ENCODE measurements at places on chromosomes 11 and 22.

DNA sequence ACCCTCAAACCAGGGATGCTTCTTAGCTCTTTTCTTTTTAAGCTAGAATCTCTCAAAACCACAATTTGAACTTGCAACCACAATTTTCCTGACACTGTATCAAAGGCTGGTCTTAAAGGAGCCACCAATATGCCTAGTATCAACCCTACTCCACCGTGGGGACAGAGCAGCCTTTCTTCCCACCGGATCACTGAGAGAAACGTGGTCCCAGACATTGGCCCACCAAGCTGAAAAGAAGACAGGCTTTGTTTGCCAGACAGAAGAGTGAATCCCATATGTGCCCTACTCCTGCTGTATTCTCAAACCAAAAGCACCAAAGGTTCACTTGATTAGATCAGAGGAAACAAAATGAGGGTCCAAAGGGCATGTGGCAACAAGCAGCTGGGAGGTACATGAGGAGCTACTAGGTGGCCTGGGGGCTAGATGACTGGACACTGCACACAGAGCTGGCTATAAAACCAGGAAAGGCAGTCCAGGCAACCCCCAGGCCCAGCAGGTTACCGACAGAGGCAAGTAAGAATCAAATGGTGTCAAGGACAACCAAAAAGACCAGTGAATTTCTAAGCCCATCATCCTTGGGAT lies 3.6 kb upstream of the VWCE start:
- DNase-seq, result no peak

- DNase-seq, result no peak
These were observed 116.6 kb downstream of the TBC1D22A start for GRCh38 chr22:46879083-46879482.

DNA sequence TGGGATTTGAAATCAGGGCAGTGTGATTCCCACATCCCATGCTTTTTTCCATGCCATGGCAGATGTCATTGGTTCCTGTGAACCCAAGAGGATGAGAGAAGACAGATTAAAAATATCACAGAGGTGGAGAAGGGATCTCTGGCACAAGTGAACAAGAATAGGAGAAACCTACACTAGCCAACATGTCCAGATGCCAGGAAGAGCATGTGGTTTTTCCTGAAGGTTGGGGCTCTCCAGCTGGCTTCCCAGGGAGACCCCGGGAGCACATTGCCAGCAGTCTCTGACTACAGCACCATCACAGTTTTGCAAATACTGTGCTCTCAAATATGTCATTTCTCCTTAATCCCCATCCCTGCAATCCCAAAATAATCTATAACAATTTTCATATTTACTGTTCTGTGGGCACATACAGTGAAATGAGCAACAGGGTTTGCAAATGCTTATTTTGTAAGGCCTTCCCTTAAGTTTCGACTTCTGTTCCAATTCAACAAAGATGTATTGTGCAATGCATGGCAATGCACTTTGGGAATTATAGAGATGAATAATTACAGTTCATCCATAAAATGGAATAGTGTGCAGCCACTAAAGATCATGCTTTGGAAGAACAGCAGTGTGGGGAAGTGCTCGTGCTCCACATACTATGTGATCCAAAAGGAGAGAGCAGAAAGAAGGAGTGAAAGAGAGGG lies 4.8 kb downstream of the ANKK1 start:
- DNase-seq, result no peak

DNA sequence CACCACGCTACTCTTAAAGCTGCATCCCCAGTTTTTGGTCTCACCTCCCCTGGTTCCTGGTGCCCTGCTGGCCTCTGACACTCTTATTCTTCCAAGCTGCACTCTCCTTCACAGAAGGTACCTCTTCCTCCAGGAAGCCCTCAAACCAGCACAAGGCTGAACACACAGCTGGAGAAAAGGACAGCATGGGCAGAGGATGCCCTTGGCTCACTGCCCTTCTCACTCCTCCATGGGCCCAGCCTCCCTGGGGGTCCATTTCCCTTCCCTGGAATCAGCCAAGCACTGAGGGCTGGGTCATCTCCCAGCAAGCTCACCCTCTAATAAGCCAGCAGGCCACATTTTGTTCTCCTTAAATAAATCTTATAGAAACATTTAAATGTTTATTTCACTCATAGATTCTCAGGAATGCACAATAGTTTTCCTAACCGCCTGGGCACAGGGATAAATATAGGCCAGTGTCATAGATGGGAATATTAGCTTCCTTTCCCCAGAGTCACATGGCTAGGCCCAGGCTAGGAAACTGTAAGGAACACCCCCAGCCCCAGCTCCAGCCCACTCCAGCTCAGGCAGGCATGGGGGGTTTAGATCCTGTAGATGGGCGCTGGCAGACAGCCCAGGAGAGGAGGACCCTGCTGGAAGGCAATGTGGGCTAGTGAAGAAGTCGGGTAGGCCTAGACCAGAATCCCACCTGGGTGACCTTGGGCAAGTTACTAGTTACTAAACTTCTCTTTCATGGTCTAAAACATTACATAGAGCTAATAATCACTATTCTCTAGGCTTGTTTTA lies 51.5 kb downstream of the IRAG1 start:
- DNase-seq, result no peak

DNA sequence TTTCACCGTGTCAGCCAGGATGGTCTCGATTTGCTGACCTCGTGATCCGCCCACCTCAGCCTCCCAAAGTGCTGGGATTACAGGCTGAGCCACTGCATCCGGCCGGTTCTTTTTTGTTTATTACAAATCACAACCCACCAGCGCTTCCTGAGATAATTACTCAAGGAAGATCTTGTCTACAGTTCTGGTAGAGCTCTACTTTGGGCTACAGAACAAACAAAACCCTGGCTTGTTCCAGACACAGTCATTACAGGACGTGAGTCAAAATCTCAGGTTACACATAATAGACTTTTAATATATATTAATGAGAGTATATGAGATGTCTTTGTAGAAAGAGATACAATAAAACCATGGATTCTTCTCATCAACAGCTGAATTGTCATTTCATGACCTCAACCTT lies 42.8 kb upstream of the NUP50 start:
- no peak for DNase-seq

DNA sequence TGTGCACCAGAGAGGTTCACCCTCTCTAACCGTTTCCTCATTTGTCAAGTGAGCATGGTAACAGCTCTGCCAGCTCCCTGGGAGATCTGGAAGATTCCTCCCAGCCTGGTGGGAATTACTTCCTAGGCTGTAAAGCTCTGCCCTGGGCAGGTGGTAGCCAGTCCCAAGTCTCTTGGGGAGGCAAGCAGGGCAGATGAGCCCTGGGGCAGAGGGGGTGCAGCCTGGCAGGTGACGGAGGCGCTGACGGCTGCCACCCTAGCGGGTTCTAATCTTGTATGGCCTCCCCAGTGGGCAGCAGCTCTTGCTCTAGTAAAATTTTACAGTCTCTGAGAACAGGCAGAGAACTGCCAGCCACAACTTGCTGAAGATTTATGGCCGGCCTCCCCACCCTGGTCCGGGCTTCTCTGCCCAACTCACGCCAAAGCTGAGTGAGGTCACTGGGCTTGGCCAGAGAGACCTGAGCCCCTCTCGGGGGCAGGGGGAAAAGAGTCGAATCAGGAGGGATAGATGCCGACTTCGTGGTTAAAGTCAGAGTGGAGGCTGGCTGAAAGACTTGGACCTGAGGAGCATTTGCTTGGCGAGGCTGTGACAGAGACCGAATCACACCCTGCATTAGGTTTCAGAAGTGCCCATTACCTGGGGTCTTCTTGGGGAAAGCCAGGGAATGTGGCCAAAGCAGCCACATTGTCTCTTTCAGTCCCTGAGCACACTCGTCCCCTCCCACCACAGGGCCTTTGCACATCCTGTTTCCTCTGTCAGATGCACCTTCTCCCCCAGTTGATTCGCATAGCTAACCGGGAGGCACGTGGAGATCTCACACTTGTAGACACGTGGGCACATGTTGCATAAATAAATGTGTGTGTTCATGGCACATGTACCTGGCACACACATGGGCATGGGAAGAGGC lies 188.2 kb downstream of the MN1 start:
- DNase-seq, result no peak

DNA sequence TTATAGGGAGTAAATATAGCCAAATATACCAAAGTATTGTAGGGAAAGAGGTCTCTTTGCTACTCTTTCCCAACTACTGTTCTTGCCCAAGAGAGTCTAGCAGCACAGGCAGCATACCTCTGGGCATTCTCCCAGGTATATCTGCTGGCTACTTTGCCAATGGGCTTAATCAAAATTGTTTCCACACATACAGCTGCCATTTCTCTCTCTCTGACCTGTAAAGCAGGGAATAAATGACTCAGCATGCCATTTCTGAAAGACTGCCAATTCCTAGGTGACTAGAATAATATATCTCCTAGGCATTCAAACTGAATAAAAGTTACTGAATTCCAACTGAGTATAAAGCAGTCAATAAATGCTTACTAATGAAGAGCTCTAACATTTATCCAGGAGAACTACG lies 44.6 kb downstream of the RDX start:
- no peak for DNase-seq

All from stimulated activated CD8-positive, alpha-beta memory T cell treated with anti-CD3 and anti-CD28 coated beads, Interleukin-7, amount 100 ng/mL, for 4 hours (primary cell).